Upper lobe of right lung (tissue), 1 donor: ENCODE measurements at places on chromosomes 2 and 18.

- no peak for DNase-seq
Observed at GRCh38 chr2:216960671-216961268, 100.9 kb upstream of the TNP1 start.

DNA sequence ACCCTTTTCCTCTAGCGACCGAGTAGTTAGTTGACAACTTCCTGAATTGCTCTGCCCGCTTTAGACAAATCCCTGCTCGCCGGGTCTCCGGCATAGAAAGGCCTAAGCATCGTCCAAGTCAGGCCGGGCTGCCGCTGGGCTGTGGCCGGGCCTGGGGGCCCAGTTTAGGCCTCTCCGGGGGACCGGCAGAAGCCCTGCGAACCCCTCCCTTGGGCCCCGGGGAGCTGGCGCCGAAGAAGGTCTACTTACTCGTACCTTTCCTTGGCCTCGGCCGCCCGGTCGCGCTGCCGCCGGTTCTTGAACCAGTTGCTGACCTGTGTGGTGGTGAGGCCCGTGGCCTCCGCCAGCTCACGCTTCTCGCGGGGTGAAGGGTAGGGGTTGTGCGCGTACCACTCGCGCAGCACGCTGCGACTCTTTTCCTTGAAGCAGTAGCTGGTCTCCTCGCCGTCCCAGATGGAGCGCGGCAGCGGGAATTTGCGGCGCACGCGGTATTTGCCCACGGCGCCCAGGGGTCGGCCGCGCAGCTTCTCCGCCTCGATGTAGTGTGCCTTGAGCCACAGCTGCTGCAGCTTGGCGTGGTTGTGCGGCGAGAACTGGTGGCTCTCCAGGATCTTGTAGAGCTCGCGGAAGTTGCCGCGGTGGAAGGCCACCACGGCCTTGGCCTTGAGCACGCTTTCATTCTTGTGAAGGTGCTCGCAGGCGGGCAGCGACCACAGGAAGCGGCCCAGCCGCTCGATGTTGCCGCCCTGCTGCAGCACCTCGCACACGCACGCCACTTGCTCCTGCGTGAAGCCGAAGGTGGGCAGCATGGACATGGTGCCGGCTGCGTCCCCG lies 739 bp downstream of the SIX2 start:
- DNase-seq, result peak; percentile 73

DNA sequence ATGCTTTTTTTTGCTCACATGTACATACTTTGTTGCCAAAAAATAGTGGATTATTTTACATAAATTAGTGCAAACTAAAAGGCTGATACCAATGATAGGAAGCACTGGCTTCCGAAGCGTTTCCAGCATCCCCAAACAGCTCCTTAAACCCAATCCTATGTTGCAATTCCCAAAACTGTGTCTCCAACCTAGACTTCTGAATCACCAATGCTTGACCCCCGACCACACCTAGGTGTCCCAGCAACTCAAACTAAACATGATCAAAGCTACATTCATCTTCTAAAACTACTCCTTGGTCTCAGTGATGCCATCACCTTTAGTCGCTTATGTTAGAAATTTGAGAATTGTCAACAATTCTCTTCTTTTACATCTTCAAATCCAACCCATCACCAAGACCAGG lies 13.4 kb downstream of the ATP8B1 start:
- DNase-seq, result no peak

GRCh38 chr2:23404426-23404825 lies 19.4 kb downstream of the KLHL29 start:
- no peak for DNase-seq

GRCh38 chr2:60934165-60934722 lies 52.9 kb downstream of the REL start:
- no peak for DNase-seq

DNA sequence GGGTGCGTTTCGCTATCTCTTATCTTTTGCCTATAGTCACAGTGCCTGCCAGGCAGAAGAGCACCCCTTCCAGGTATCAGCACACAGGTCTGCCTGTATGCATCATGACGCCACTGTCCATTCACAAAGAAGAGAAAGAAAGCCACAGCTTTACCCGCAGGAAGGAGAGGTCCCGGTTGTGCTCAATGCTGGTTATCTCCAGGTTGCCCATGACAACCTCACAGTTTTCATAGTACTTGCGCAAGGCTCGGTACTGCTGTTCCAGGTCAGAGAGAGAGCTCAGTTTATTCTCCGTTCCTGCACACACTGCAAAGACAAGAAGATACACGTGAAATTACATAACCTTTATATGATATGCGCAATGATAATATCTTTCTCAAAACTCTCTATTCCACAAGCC lies 414.0 kb downstream of the ERBB4 start:
- DNase-seq, result no peak

DNA sequence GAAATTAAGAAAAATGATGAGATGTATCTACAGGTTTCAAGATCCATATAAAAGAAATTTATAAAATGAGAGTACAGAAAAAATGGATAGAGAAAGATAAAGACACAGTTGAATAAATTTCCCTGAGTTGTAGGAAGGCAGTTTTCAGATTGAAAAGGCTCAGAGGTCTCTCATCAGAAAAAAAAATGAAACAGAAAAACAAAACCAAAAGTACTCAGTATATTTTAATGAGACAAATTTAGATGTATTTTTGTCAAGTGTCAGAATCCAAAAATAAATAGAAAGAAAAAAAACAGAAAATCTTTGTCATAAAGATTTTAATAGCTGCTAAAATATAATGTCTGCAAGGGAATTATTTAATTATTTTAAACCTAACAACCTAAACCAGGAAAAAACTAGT lies 520.5 kb downstream of the KCNJ3 start:
- no peak for DNase-seq

DNA sequence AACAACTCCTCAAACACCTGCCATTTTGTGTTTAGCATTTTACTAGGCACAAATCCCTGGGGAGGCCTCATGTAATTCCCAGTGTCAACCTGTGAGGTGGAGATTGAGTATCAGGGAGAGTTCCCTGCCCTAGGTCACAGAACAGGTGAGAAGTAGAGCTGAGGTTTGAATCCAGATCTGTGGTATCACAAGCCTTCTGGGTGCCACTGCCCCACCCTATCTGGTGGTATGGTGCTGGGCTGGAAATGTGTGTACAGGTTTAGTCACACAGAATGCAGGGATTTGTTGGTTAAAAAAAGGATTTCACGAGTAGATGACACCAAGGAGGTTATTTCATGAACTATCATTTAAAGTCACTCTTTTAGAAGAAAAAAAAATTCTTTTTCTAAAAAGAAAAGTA lies 35.7 kb upstream of the PKDCC start:
- no peak for DNase-seq

- no peak for DNase-seq
Observed at GRCh38 chr2:101534149-101534611, 59.3 kb upstream of the RFX8 start.

DNA sequence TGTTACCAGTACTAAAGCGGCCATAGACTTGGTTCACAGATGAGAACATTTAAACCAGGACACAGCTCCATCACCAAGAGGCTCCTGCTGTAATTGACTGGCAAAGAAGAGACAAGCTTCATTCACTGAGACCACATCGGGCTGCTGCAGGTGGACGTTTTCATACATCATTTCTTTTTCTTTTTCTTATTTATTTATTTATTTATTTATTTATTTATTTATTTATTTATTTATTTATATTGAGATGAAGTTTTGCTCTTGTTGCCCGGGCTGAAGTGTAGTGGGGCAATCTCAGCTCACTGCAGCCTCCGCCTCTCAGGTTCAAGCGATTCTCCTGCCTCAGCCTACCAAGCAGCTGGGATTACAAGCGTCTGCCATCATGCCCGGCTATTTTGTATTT lies 33.6 kb upstream of the PDCL3 start:
- DNase-seq, result no peak

DNA sequence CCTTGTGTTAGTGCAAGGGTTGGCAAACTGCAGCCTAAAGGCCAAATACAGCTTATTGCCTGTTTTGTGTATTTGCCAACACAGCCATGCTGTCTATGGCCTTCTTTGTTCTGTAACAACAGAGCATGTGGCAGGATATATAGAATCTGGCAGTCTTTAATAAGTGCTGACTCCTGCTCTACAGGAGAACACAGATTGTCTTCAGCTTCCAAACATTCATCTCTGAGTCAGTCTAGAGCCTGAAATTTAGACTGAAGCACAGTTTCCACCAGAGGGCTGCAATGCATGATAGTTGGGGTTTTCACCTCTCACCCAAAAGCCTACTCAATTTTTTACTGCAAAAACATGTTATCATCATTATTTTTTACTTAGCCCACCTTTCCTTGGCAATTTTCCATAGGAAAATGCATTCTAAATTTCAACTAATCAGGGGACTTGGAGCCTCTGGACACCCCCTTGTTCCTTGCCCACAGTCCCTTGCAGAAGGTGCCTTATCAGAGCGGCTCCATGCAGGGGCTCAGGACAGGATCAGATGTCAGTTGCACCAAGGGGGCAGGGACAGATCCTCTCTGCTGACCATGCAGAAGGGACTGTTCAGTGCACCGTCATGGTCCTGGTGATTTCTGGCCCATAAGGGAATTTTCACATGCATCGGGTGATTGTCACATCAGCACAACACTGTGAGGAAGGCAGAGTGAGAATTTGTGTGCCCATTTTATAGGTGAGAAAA lies 12.4 kb downstream of the IL37 start:
- no peak for DNase-seq
